ENCODE measurements at places on chromosomes 5 and 9.

DNA sequence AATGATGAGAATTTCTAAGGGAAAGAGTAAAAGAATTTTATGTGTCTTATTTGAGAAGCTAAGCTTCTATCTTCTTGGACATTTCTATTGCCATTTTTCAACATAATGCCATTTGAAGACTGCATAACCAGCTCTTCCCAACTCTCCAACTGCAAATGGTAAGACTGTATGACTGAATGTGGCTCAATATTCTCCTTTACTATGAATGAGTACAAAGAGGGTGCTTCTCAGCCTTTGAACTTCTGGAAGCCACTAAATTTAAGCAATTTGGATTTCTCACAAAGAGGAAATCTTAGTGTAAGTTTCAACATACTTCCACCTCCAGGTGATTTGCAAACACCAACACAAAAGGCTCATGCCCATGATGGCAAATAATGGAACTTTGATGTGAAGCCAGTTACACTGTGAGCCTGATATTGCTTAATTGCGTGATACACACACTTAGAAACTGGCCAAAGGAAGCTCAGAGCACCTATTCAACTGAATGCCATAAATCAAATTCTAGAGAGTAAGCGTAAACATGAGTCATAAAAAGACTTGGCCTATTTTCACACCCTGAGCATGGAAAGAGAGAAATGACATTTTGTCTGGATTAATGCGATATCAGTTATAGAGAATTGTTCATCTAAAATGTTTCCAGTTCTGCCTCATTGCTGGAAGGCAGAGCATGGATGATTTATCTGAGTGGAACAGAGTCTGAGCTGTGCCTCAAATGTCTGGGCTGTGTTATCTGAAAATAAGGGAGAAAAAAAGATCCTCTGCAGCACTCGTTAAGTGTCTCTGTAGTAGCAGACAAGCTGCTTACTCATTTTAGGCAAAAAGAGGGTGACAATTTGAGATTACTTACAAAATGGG is 145.3 kb downstream of the PLK2 start:
- no peak for DNase-seq

GRCh38 chr9:120065151-120065550 is 514.8 kb downstream of the CDK5RAP2 start:
- DNase-seq = no peak

DNA sequence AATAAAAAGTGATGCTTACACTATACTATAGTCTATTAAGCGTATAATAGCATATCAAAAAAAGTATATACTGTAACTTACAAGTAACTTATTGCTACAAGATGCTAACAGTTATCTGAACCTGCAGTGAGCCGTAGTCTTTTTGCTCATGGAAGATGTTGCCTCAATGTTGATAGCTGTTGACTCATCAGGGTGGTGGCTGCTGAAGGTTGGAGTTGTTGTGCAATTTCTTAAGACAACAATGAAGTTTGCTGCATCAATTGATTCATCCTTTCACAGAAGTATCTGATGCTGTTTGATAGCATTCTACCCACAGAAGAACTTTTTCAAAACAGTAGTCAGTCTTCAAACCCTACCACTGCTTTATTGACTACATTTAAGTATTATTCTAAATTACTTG is 7.8 kb upstream of the C9orf40 start:
- no peak for DNase-seq

DNA sequence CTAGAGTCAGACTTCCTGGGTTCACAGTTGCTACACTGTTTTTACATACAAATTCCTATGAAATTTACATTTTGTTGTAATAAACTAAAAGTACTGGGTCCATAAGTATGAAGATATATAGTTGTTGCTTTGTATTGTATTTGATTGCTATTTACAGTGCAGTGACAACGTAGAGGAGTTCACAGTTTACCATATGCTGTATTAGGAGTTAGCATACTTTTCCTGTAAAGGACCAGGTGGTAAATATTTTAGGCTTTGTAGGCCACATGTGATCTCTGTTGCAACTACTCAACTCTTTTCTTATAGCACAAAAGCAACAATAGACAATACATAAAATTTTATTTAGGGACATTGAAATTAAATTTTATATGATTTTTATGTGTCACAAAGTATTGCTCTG is 18.0 kb downstream of the PAM start:
- no peak for DNase-seq

- no peak for DNase-seq
Observed at GRCh38 chr9:27755846-27756245, 182.6 kb upstream of the C9orf72 start.

DNA sequence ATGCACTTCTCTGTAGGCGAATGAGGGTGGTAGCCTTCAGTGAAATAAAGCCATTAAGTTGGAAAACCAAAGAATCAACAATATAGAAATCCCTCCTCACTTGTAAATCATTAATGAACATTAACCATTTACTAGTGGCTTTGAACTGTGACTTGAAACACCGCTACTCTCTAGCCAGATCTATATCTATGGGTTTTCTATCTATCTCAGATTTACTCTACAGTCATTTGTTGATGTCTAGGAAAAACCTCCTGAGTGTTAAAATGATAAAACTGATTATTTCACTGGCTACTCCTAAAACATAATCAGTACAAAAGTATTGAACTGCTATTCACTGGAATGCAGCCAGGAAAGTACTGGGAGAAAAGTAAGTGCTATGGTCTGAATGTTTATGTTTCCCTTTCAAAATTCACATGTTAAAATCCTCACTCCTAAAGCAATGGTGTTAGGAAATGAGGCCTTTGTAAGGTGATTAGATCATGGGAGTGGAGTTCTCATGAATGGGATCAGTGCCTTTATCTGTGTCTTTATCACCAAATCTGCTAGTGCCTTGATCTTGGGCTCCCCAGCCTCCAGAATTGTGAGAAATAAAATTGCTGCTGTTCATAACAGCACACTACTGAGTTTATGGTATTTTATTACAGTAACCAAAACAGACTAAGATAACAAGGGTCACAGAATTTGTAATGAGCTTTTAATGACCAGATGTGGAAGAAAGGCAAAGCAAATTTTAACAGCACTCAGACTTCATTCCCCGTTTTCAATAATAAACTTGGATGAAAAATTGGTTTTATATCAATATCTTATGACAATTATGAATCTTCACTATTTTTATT is 8.6 kb upstream of the OXCT1 start:
- DNase-seq = no peak

DNA sequence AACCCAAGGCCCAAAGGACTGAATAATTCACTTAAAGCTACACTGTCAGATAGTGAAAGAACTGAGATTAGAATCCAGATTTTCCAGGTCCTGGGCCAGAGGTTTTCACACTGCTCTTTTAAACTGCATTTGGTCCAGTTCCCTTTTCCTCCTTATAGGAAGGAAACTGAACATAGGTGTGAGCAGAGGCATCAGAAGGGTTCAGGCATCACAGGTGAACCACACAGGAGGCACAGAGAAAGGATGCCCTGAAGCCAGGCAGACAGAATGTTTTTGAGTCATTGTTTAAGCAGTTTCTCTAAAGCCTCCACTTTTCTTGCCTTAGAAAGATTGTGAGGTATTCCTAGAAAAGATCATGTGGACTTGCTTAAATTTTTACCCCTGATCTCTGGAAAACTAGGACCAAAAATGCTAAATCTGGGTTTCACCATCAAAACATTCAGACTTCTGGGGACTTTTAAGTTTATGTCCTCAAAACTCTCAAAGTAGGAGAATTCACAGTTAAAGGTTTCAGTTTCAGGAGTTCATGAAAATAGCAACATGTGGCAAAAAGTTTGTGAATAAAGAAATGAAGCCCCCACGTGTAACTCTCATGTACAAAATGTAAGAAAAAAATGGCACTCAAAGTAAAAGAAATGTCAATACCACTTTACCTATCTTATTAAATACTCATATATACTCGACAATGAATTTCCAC is 386.1 kb downstream of the NTRK2 start:
- DNase-seq = no peak

- no peak for DNase-seq
Observed at GRCh38 chr9:95024097-95024671, 293.3 kb downstream of the FANCC start.

- DNase-seq = no peak
Observed at GRCh38 chr5:68845131-68845530, 248.7 kb upstream of the SLC30A5 start.
